ENCODE measurements at places on chromosomes 7 and 10. TPM values are rescaled to one million over a fixed set of nuclear protein-coding genes. Genes with fewer than 3 reads are reported as not detected.

- no peak for DNase-seq
These were observed 138.2 kb downstream of the SNX13 start for GRCh38 chr7:17802056-17802455.

GRCh38 chr7:128887169-128888038, 23.1 kb downstream of the KCP start:
- no peak for DNase-seq

GRCh38 chr7:25430200-25430931, 202.1 kb upstream of the NPVF start:
- DNase-seq: no peak

- DNase-seq: no peak
These were observed 92.2 kb downstream of the SEMA3C start for GRCh38 chr7:80826520-80827238.

DNA sequence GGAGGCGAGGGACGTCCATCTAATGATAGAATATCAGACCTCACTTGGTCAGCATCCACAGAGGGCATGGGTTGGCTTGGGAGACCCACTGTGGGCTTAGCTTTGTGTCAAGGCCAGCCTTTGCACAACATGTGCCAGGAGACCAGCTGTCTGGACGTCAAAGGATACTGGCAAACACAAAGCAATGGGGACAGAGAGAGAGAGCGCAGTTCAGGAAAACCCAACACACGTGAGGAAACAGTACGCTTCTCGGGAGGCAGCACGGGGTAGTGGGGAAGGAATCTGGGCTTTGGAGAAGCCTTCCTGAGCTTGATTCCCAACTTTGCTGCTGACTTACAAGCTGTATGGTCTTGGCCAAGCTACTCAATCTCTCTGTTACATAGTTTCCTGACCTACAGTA, 14.7 kb downstream of the PRLHR start:
- no peak for DNase-seq

DNA sequence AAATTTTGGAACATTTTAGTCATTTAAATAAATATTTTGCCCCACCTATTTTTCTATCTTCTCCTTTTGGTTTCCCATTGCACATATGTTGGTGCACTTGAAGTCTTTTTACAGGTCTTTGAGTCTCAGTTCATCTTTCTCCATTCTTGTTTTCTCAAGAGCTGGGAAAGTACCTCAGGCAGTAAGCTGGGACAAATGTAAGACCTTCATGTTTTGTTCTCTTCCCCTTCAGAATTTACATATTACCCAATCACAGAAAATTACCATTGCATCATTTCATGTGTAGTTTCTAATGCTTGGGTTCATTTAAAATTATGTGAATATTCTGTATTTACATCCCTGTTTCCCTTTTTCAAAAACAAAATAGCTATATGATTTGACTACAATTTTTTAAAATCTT, 1150.0 kb upstream of the POT1 start:
- DNase-seq: no peak

Gene ASIC3
- total RNA-seq: 3.2 TPM

Gene AZGP1
- total RNA-seq: 70.9 TPM
